ENCODE measurements at places on chromosomes 1 and 21.

GRCh38 chr21:41322496-41323382 lies 6.1 kb downstream of the FAM3B start:
- DNase-seq: no peak

GRCh38 chr21:33942426-33942825 lies 26.8 kb upstream of the ATP5PO start:
- no peak for DNase-seq

- no peak for DNase-seq
Measured at GRCh38 chr21:44764319-44765230, 37.0 kb downstream of the UBE2G2 start.

GRCh38 chr21:34887105-34887442 lies 162.0 kb downstream of the RUNX1 start:
- no peak for DNase-seq

GRCh38 chr1:210728437-210729149 lies 399.9 kb downstream of the HHAT start:
- no peak for DNase-seq

DNA sequence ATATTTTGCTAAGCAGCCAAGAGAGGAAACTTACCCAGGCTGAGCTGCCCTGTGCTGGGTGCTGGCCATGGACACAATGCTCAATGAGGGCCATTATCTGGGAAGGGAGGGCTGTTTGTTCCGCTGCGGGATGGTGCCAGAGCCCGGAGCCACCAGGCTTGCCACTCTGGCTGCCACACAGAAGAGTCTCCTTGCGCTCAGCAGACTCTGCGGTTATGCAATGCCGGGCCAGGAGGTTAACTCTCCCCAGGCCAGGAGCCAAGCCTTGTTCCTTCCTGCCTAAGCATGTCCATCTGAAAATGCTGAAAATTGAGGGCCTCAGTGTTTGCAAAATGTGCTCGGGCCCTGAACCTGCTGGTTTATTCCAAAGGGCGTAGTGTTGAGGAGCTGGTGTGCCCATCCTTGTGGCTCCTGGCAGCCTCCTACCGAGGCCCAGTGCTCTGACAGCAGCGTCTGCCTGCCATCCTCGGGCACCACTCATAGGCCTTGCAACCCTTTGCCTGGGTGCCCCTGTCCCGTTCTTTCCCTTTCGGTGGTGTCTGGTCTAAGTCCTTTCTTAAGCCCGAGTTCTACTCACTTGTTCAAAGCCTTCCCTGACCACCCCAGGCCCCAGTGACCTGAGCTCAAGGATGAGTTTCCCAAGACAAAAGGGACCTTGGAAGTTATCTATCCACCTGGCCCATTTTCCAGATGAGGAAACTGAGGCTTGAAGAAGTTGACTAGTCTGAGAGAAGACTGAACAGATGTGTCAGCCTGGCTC lies 133.8 kb upstream of the EDN2 start:
- DNase-seq: no peak

- DNase-seq: no peak
Measured at GRCh38 chr1:64765826-64766225, 21.0 kb downstream of the RAVER2 start.

- DNase-seq: no peak
Measured at GRCh38 chr21:31887391-31887841, 14.6 kb downstream of the HUNK start.

DNA sequence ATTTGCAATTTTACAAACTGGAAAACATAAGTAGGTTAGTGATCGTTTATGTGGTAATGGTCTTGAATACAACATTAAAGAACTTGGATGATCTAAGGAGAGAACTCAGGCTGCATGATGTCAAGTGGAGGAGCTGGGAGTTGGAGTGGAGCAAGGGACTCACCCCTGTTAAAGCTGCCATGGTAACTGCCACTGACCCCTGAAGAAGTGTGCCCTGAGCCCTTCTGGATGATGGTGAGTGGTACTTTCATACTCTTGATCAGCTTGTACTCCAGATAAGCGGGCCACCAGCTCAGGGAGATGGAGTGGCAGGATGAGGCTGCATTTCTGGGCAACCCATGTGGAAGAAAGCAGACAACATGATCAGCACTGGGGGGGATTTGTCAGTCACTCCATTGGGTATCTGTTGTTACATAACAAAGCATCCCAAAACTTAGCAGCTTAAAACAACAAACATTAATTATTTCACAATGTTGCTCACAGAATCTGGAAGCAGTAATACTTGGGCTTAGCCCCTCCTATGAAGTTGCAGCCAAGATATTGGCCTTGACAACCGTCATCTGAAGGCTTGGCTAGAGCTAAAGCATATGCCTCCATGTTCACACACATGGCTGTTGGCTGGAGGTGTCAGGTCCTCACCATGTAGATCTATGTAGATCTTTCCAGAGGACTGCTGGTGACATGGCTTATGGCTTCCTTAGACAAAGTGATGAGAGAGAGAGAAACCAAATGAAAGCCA lies 213.8 kb downstream of the DUSP10 start:
- no peak for DNase-seq

DNA sequence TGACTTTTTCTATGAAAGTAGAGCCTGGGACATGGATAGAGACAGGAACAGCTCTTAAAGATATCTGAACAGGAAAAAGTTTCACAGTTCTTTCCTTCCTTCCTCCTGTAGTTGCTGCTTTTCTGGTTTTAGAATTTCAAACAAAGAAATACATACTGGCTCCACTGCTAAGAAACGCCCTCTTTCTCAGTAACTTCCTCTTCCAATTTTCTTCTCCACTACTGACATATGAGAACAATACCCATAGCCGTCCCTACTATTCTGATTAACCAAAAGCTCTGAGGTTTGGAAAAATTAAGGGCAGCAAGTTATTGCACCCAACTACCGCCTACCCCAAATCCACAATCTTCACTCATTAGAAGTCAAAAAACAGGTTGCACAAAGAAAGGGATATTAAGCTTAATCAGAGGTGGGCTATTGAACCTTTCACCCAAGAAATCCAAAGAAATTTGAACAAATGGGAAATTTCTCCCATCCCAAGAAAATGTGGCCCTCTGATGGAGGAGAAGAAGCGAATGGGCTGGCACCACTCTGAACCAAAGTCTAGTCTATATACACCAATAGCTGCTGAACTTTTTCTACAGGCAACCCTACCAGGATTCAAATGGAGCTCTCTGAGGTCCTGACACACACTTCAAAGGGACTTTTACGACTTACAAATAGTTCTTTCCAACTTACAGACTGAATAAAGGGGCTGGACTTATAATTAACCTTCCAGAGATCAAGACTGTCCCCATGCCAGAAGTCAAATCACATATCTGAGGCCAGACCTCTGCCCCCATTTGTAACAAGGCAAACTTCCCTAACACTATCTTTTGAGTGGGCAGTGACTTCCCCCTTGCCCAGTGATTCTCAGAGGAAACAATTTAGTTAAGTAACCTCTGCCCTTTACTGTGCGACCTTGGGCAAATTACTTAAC lies 1.7 kb downstream of the WASF2 start:
- no peak for DNase-seq

DNA sequence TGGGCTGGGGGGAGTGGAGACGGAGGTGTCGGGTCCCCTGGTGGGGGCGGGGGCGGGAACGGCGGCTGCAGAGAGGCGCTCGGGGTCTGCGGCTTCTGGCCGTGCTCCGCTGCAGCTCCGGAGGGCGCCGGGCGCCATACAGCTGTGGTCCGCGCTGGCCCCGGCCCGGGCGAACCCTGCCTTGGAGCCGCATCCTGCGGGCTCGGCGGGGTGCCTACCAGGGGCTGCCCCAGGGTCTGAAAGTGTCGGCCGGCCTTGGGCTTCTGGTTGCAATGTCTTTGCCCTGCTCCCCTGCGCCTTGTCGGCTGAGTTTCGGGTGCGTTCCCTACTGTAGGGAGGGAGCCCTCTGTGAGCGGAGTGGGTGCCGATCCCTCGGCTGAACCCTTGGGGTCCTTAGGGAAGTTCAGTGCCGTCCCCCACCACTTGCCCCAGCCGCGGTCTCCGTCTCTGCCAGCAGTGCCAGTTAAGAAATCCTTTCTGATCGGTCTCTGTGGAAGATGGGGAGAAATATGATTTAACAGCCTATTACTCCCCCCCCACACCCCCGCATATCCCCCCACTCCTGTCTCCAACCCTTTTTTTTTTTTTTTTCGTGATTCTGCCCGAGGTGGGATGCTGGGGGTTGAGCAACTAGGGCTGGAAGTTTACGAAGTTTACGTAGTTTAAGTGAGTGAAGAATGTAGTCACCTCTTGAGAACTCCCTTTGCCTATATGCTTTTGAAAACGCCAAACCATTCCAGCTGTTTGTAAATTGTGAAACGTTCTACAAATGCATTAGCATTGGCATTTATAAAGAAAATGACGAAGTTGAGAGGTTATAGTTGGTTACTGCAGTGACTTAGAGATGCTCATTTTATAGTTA lies 588 bp downstream of the NEXN start:
- no peak for DNase-seq

DNA sequence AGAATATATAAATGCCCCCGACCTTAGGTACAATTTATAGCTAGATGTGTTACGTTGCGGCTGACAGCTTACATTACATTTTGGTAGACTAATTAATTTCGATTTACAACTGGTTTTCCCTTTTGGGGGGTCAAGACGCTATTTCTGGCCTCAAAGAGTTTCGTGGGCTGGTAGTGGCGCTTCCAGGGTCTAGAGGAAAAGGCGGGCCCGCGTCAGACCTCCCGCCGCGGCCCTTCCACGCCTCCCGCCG lies 391 bp downstream of the IFT25 start:
- no peak for DNase-seq

GRCh38 chr1:10633416-10633815 lies 158.7 kb downstream of the PEX14 start:
- DNase-seq: no peak

DNA sequence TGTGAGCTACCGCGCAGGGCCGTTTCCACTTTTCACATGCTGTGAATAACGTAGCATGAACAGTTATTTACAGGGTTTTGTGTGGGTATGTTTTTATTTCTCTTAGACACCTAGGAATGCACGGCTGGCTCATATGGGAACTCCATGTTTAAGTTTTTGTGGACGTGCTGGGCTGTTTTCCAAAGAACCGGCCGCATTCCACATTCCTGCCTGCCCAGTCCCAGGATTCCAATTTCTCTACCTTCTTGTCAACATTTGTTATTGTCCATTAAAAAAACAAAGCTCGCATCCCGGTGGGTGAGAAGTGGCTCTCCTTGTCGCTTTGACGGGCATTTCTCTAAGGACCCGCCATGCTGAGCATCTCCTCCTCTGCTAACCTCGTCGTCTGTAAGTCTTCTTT lies 47.1 kb upstream of the LRRC3 start:
- no peak for DNase-seq

GRCh38 chr1:229864686-229865230 lies 202.3 kb upstream of the GALNT2 start:
- no peak for DNase-seq

GRCh38 chr1:40783001-40783905 lies at the start of gene KCNQ4:
TSS of gene KCNQ4 (plus strand) at chr1:40783787. CDS start at chr1:40784094, 307 bp downstream.
- no peak for DNase-seq

GRCh38 chr1:201212056-201212455 lies 21.4 kb downstream of the IGFN1 start:
- no peak for DNase-seq

GRCh38 chr1:229130028-229130668 lies 140.8 kb upstream of the RAB4A start:
- DNase-seq: no peak

DNA sequence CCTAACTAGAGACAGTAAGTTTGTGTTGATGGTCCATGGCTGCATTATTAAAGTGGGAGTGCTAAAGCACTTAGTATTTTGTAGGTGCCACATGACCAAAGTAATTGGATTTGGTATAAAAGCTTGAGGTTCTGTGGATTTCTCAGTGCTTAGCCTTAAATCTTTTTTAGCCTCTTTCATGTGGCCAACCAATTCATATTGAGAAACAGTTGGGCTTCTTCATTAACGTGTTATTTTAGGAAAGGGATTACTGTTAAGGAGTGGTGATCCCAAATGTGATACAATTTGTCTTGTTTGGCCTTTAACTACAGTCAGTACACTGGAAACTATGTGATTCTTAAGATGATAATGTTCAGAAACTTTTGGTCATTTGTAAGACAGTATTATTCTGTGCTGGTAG lies 25.5 kb downstream of the MAN1A2 start:
- no peak for DNase-seq

DNA sequence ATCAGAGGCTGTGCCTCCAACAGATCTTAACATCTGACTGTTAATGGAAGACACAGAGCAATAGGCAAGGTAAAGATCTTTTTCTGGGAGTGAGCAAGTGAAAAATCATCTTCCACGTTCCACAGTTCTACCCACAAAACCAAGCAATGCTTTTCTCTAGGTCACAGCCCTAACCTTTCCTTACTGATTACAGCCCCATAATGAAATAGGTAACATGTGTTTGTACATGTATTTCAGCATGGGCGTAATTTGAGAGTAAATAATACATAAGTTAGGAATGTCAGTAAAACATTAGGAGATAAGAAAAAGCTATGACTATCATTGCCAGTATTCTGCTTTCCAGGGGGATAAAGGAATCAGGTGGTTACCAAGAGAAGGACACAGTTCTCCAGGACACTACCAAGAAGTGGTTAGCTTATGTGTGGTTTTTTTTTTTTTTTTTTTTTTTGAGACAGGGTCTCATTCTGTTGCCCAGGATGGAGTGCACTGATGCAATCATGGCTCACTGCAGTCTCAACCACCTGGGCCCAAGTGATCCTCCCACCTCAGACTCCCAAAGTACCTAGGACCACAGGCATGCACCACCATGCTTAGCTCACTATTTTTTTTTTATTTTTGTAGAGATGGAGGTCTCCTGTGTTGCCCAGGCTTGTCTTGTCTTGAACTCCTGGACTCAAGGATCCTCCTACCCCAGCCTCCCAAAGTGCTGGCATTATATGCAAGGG lies 72.0 kb downstream of the DAP3 start:
- no peak for DNase-seq

GRCh38 chr1:215423288-215423687 lies 143.8 kb upstream of the KCTD3 start:
- no peak for DNase-seq

DNA sequence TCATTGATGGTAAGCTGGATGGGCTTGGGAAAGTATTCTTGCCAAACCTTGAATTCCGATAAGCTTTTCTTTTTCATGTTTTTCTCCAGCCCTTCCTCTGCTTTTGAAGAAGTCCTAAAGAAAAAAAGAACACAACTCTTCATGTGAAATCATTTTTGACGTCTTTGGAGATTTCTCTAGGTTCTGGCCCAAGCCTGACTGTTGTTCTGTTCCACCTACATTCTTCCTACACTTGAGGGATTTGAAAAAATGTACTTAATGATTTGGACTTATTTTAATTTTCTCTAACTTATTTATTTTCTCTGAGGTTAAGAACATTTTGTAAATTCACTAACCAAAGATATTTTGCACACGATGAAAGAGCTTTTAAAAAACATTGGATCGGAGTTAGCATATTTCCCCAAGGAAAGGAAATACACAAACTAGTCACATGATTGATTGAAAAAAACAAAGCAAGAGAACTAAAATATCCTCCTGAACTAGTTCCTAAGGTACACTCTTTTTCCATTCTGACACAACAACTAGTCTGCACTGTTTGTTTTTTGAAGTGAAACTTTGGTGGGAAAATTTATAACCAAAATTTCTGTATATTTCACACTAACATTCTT lies 82.3 kb downstream of the LTN1 start:
- no peak for DNase-seq
